ENCODE measurements at places on chromosomes 2 and 18.

DNA sequence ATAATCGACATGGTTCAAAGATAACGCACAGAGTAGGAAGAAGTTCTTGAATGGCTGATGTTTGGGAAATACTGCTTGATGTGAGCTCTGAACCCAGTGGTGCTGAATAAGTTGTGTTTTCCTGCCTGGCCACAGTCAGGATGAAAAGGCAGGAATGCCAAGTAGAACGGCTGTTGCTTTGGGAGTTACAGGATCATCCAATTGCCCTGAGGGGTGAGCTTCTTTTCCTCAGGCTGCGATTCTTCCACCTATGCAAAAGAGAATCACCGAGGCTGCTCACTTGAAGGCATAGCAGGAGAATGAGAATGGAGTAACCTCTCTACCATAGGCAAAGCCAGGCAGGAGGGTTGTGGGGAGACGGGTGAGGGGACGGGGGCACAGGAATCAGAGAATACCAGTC, 14.4 kb upstream of the IGFBP2 start:
- DNase-seq: no peak

DNA sequence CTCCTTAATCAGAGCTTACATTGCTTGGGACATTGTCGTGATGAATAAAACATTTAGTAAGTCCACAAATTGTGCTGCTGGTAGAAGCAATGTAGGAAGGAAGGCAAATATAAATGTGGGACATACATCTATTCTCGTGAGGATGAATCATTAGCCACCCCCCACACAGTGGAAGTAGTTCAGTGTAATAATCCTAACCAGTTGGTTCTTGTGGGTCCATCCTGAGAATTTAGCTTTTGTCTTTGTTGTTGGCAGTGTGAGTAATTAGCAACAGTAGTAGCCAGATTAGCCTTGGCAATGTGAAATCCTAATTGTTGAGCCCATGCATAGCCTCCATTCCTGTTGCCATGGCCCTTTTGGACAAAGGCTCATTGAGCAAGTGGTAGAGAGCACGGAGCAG, 532.1 kb downstream of the FBXO15 start:
- no peak for DNase-seq

DNA sequence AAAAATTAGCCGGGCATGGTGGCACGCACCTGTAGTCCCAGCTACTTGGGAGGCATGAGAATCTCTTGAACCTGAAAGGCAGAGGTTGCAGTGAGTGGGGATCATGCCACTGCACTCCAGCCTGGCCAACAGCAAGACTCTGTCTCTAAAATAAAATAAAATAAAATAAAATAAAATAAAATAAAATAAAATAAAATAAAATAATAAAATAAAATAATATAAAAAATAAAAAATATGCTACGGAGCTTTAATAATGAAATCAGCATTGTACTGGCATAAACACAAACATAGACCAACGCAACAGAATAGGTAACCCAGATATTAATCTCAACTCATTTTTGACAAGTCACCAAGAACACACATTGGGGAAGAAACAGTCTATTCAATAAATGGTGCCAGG, 973.4 kb upstream of the SOX11 start:
- no peak for DNase-seq

GRCh38 chr18:13136056-13136903, 82.3 kb upstream of the LDLRAD4 start:
- peak; percentile 30 for DNase-seq

DNA sequence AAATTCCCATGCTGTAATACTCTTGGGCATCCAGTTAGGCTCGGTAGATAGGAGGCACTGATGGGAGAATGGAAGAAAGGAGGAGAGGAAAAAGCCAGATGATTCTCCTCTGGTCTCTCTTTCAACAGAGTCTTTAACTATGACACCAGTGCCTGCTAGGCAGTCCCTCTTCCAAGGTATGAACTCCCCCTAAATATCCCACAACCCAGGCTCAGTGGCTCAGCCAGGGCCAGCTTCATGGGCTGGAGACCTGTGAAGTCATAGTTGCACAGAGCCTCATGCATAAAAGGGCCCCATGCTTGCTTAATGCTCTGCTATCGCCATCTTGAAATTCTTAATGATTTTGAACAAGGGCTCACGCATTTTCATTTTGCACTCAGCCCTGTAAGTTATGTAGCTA, 869.2 kb upstream of the GCFC2 start:
- DNase-seq: no peak

DNA sequence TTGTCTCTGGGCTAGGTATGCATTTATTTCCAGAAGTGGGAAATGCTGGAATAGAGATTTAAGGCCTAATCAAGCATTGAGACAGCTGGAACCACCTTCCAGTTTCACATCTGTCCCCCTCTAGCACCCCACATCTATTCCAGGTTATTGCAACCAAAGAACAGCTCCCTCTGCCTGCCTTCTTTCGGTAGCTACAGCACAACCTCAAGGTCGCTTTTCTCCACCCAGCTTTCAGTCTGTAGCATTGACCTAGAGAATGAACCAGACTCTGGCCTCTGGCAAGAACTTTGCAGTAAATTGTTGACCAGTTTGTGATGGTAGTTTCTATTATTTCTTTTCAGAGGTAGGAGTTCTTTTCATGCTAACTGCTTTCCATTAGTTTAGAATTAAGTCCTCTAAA, 484.2 kb downstream of the DLGAP1 start:
- no peak for DNase-seq

- no peak for DNase-seq
Observed at GRCh38 chr2:37753758-37754157, 82.3 kb upstream of the CDC42EP3 start.
